ENCODE measurements at places on chromosomes 4 and X. TPM values are rescaled to one million over a fixed set of nuclear protein-coding genes. Genes with fewer than 3 reads are reported as not detected.
A peak's percentile ranks its signal among the peaks of the same experiment; 100 is the strongest.

The FRAS1 gene
- total RNA-seq = not detected

DNA sequence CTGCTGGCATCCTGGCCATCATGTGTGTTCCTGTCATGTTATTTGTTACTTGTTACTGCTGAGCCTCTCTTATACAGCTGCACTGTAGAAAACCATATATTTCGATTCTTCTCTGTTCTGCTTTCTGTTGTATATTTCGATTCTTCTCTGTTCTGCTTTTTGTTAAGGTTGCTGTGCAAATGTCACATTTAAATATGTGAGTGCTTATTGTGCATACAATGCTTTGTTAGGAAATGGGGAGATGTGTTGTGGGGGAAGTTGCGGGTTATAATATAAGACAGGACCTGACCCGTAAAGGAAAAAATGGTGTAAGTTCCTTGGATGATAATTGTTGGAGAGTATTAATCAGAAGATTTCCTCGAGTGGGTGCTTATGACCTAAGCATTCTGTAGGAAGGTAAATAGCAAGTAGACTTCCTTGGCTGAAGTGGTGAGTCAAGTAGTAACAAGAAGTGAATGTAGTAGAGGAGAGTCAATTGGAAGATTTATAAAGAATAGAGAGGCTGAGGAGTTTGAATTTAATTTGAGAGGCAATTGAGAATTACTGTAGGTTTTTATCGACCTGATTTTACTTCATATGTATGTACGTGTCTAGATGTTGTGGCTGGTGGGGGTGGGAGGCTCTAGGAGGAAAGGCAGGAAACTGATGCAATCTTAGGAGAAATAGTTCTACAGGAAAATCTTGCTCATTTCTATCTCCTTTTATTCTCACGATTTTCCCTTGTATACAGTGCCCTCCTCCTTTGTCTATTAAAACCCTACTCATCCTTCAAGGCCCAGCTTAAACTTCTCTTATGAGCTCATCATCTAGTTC lies 8.5 kb downstream of the OGT start:
- DNase-seq = no peak

The STIM2 gene
- 53.3 TPM for total RNA-seq

GRCh38 chrX:443536-444210 lies 57.0 kb upstream of the PPP2R3B start:
- no peak for DNase-seq

DNA sequence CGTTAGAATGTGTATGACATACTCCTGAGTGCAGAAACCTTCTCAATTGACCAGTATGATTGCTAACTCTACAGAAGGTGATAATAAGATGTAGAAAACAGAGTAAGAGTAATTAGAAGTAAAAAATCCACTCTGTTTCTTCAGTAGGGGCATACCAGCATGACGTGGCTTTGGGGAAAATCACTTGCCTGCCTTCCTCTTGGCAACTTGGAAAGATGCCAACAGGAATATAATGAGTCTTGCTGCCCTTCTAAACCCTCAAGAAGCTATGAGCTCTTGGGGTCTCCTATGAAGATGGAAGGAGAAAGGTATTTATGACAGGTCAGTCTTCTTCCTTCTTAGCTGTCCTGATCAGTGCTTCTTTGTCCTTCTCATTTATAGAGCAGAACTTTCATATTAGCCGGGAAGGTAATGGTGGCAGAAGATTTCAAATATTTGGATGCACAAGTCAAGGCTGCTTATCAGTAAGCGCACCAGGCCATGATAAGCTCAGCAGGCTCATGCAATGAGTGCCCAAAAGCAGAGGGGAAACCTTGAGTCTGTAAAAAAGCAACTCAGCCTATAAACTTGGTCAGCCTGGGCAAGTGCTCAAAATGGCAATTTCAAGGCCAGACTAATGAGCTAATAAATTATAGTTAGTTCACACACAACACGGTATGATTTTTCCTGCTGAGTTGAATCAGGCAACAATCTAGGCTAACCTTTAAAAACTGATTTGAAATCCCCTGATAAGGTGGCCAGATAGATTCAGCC lies 69.7 kb upstream of the PPARGC1A start:
- no peak for DNase-seq

DNA sequence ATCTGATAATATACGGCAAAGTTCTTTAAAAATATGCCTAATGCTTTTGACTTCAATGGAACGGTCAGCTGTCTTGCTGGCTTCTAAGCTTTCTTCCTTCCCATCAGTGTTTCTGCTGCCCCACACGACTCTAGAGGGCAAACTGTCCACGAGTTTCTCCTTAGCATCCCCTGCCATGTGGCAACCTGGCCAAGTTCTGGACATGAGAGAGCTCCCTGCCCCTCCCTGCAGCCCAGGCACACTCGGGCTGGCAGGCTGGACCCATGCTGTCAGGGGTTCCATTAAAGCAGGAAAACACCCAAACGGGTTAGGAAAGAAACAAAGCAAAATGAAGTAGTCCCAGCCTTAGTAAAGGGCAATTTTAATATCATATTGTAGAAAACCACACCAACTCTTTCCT lies 38.8 kb downstream of the KDR start:
- no peak for DNase-seq

The IL15 gene
- 4.0 TPM for total RNA-seq

DNA sequence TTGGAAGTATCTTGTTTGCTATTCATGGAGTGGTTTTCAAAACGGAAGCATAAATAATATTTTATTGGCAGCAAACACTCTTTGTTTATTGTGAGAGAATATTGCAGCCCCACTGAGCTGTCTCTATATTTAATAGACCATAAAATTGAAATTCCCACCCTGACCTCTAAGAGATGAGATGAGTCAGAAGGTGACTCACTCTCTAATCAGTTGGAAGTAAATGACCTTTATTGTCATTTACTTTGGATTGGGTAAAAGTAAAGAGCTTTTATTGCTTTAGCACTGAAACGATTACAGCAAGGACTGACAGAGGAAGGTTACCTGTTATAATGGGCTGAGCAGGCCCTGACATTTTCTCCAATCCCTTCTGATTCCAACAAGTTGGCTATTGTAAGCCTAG lies 55.0 kb downstream of the SYTL5 start:
- no peak for DNase-seq

DNA sequence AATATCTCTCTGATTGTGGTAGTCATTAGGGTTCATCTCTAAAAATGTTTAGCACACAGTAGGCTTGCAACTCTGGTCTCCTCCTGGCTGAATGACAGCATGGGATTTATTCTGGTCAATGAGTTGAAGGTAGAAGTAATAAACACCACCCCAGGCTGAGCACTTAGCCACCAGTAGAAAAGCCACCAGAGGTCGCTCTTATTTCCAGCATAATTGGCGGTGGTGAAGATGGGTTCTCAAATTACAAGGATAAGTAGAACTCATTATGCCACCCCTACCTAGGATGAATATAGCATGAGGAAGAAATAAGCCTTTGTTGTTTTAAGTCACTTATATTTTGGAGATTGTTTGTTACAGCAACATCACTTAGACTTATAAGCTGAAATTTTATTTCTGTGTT lies 302.7 kb downstream of the GPM6A start:
- DNase-seq = no peak

- no peak for DNase-seq
Measured at GRCh38 chr4:137707626-137708025, 175.3 kb upstream of the PCDH18 start.

- DNase-seq = no peak
Measured at GRCh38 chr4:1471443-1472147, 65.4 kb upstream of the NKX1-1 start.

The CCSER1 gene
- total RNA-seq = 0.50 TPM

The NEUROG2 gene
- not detected for total RNA-seq

DNA sequence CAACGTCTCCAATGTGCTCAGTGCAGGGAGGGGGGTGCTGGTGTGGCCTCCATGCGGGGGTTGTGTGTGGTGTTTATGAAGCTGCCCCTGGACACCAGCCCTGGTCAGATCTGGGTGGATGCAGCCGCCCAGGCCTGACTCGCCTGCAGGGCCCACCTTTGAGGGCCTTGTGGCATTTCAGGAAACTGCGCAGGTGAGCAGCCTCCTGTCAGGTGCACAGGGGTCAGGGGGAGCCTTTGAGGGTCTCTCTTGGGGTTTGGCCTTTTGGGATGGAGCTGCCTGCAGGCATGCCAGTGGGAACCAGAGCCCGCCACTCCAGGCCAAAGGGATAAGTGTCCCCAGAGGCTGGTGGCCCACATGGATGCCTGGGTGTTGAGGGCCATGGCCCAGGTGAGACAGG lies 45.4 kb downstream of the ADRA2C start:
- DNase-seq = no peak

The HHIP gene
- not detected for total RNA-seq

DNA sequence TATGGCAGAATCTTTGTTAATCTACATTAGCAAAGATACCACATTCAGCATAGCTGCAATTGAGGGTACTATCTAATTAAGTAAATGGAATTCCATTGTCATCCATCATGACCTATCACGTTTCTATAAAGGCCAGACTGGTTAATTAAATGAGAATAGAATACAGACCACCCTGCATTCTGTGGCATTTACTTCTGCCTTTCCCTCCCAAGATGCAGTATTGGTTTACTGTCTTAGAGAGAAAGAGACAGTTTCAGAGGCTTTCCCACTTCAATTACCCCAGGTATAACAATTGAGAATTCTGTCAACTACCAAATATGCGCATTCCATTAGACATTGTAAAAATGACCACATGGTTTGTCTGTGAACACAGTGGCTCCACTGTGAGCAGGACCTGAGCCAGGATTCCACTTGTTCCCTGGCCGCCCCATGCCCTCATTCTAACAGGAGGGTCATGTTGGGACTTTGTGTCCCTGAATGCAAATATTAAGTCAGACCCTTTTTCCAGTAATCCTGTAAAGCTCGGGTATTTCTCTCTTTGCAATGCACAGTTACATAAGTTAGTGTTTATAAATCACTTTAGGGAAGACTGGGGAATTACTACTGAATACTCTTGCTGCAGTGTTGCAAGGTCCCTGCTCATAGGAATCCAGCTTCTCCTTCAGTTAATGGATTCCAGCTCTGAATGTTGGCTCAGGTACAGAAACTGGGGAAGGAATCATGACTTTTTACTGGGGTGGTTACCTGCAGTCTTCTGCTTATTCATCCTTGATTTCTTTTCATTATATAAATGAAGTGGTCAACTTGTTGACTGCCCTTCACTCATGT lies 261.0 kb downstream of the PDGFC start:
- DNase-seq = no peak

The IKBKG gene
- 51.9 TPM for total RNA-seq

GRCh38 chrX:15686818-15687685 lies 22.4 kb upstream of the CLTRN start:
- peak; percentile 59 for DNase-seq

- no peak for DNase-seq
Measured at GRCh38 chrX:44494357-44494756, 48.3 kb downstream of the FUNDC1 start.

GRCh38 chr4:127521463-127521862 lies 111.3 kb upstream of the INTU start:
- DNase-seq = no peak

GRCh38 chrX:307261-308111 lies 11.1 kb downstream of the GTPBP6 start:
- DNase-seq = no peak

GRCh38 chr4:86855572-86855971 lies 6.4 kb upstream of the SLC10A6 start:
- no peak for DNase-seq

The PNMA5 gene
- 0.23 TPM for total RNA-seq

The ACOX3 gene
- 16.8 TPM for total RNA-seq

DNA sequence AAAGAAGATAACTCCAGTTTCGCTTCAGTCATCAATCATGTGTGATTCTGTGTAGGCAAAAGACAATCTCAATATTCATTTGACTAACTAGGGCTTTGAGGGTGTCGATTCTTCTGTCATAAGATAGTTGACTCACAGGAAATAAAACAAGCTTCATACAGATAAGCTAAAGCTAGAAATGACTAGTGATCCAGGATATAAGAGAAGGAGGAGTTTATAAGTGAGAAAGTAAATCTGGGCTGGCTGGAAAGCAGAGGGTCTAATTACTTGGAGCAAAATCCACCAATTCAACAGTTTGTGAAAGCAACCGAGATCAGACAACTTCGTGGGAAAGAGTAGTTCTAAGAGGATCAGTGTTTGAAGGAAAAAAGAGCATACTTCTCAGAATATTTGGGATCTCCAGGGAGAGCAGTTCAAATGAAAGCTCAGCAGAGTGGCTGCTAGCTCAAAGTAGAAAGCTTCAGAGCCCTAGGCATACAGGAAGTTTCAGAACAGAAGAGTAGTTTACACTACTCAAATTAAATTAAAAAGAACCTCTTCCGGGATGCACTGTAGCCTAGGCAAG lies 429.3 kb downstream of the INPP4B start:
- no peak for DNase-seq

The MBNL3 gene
- 24.9 TPM for total RNA-seq
